ENCODE measurements at places on chromosomes 4 and X. TPM values are rescaled to one million over a fixed set of nuclear protein-coding genes. Genes with fewer than 3 reads are reported as not detected.

DNA sequence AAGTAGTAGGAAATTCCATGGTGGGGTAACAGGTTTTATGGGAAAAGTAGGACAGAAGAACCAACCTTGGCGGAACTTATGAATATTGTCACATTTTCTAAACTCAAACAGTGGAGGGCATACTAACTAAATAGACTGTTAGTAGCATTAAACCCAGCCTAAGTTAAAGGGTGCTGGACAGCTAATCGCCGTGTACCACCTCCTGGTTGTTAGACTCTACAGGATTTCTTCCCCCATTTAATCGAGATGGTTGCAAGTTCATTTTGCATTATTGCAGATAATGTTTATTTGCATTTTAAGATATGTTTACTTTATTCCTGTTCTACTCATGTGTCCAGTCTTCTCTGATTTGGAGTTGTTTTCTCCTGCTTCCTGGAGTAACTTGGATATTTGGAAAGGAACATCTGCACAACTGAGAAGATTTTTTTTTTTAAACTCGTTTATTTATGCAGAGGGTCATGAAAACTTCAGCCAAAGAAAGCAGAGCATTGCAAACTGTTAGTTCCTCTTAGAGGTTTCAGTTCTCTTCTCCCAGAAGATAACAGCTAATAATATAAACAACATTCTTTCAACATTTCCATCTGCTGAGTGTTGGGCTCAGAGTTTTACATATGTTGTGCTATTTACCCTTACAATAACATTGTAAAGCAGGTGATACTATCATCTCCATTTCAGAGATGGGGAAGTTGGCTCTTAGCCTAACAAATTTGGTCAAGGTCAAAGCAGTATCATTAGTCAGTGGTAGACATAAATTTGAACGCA, 51.5 kb upstream of the TBC1D9 start:
- DNase-seq, result no peak

DNA sequence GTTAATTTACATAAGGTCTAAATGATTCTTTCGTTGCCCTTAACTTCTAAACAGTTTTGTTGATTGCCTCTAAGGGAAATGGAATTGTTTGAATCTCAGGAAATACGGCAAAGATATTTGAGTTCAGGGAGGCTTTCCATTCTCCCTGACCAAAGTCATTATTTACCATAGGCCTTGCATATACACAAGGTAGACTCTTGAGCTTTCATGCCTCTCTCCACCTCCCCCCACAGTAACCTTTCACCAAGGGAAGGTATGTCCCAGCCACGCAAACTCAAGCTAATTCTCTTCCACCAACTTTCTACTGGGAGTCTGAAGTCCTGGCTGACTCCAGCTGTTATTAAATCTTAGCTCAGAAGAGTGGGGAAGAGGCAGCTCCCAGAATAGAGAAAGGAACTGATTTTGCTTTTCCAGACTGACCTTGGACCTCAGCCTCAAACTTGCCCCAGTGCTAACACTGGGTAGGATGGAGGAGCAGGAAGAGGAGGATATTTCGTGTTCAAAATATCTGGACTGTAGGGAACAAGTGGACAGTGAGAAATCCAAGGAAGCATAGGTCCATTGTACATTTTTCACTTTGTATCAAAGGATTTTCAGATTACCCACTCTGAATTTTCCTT, 1.4 kb downstream of the IGSF1 start:
- DNase-seq, result no peak

GRCh38 chr4:24105327-24106038, 215.6 kb upstream of the PPARGC1A start:
- DNase-seq, result no peak

DNA sequence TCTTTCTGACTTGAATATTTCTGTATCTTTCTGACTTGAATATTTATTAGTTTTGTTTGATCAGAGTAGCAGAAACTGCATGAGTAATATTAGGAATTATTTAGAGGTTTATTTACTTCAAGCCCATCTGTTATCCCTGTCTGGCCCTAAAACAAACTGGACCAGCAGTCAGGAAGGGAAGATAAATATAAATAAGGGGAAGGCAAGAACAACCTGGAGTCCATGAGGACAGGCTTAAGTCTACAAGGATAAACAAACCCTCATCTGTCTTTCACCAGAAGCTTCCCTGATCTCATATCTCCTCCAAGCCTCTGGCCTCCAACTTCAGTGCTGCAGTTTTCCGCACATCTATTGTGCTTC, 524.9 kb downstream of the CENPC start:
- DNase-seq, result no peak

GRCh38 chr4:162523171-162523570, 359.4 kb upstream of the FSTL5 start:
- DNase-seq, result no peak

DNA sequence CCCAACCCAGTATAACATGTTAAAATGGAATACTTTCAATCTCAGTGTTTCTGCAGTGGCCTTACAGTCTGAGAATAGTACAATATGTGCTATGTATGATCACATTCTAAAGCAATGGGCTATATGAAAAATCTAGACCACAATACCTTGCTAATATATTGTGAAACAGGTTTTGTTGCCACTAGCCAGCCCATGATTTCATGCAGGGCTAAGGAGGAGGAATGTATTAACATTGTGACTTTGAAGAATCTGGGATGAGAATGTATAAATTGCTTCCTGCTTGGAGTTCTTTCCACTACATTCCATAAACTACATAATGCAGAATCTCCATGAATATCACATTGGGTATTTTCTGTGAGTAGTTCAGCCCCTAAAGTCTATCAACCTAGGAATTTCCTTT, 935.4 kb upstream of the GRIA3 start:
- DNase-seq, result no peak

DNA sequence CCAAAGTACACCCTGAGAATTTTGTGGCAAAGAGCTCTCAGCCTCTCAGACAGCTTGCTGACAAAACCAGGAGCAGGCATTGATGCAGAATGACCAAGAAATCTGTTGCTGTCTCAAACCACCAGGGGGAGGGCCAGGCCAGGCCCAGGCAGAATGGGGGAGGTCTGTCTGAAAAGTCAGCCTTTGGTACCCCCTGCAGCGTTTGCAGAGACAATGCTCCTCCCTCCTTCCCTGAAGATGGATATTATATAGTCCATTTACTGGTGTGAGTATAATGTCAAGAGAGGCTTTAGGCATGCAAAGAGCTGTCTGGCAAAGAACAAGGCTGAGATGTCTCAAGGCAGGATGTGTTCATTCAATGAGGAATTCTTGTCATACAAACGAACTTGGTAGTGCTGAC, 52.9 kb upstream of the TRPC5OS start:
- no peak for DNase-seq

GRCh38 chr4:86856896-86857295, 7.7 kb upstream of the SLC10A6 start:
- DNase-seq, result no peak

- DNase-seq, result no peak
Observed at GRCh38 chr4:155597933-155598451, 68.7 kb upstream of the GUCY1A1 start.

- no peak for DNase-seq
Observed at GRCh38 chr4:129098531-129099001, 2.6 kb downstream of the C4orf33 start.

DNA sequence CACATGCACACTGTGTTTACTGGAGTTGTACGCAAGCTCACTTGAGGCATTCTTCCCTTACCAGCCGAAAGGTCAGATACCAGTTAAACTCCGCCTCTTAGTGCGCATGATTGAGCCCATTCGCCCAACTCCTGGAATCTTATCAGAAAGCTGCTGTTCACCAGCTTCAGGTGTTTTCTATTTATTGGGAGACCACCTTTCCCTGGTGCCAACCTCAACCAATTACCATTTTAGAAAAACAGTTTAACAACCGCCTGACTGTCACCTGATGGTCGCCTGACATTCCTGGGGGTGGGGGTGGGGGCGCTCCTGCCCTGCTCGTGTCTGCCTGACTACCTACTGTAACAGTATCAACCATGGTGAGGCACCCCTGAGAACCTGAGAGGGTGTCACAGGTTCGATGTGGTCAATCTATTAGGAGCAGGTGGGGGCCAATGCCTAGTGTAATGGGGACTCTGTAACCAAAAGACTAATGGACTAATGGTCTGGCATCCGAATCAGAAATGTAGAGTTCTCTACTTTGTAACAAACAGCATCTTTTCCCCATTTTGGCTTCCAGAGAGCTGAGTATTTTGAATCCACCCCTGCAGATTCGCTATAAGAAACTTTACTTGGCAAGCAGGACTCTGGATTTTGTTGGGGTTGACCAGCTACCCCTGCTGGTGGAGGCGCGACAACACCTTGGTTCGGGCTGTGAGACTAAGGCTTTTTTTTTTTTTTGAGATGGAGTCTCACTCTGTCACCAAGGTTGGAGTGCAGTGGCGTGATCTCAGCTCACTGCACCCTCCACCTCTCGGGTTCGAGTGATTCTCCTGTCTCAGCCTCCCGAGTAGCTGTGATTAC, 58.2 kb upstream of the ZNF157 start:
- no peak for DNase-seq

DNA sequence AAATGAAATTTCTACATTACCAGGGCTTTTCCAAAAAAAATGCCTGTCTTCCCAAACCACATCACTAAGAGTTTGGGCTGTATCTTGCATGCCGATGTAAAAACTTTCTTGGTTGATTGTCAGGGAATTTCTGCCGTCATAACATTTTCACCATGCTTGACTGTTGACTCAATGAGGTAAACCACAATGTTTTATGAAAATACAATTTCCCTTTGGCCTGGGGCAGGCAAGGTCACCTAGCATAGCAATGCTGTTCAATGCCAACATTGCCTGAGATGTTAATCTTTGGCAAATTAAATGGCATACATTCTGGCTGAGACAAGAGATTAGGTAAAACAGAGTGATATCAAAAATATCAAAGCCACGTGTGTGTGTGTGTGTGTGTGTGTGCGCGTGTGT, 137.1 kb upstream of the TBL1X start:
- DNase-seq, result no peak

DNA sequence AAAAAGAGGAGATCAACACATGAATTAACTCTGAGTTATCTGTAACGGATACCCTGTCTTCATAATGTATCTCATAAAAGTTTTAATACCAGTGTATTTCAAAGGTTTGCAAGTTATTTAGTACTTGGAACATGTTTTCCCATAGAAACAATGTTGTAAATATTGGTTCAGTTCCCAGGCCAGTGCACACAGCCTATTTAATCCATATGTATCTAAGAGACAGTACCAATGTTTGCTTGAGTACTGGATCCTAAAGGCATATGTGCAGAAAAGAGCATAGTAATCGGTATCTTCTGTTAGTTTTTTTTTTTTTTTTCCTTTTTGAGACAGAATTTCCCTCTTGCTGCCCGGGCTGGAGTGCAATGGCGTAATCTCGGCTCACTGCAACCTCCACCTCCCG, 46.1 kb downstream of the SLIT2 start:
- DNase-seq, result no peak

DNA sequence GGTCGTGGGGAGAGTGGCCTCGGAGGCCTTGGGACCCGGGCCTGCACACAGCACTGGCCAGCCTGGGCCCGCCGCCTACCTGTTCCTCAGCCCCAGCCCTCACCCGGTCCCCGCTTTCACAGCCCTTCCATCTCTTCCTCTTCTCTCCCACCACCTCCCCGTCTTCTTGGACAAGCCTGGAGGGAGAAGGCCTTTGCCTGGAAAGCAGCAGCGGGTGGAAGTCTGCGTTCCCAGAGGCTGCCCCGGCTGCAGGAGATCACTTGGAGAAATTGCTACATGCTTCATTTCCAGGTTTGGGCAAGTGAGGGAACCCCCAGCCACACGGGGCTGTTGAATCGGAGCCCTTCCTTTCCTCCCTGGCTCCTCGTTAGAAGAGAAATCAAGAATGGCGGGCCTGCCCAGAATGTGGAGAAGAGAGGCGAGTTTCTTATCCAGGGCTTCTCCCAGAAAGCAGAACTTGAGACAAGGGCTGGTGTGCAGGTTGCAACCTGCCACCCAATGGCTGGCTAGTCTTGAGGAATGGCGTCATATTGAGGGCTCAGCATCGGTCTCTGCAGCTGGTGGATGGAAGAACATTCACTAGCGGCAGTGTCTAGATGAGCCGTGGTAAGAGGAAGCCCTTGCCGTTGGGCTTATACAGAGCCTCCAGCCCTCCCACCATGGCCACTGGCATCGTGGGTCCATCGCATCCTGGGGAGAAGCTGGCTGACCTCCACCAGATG, 1.2 kb upstream of the PDZD4 start:
- DNase-seq, result no peak

GRCh38 chr4:89813197-89813596, 23.8 kb downstream of the SNCA start:
- DNase-seq, result no peak

- no peak for DNase-seq
Observed at GRCh38 chr4:3313139-3313538, 20.3 kb downstream of the RGS12 start.

DNA sequence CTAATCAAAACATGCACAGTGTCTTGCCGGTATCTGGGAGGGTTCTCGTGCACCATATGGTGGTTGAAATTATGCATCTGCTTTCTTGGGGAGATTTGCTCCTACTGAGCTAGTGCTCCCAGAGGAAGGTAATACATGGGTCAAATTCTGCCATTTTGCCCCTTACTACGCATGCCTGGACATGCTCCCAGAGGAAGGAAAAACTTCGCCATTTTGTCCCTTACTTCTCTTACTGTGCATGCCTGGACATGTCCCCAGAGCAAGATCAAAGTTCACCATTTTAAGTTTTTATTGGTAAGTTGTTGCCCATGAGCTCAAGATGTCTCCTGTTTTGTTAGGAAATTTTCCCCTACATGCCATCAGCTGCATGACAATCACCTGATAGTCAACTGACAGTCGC, 252.1 kb upstream of the KLHL4 start:
- DNase-seq, result no peak

- DNase-seq, result no peak
Observed at GRCh38 chr4:140755774-140756318, 339 bp downstream of the TBC1D9 start.

GRCh38 chr4:17717301-17717700, 64.1 kb downstream of the FAM184B start:
- DNase-seq, result no peak

- no peak for DNase-seq
Observed at GRCh38 chr4:158958489-158959270, 144.2 kb upstream of the RAPGEF2 start.

DNA sequence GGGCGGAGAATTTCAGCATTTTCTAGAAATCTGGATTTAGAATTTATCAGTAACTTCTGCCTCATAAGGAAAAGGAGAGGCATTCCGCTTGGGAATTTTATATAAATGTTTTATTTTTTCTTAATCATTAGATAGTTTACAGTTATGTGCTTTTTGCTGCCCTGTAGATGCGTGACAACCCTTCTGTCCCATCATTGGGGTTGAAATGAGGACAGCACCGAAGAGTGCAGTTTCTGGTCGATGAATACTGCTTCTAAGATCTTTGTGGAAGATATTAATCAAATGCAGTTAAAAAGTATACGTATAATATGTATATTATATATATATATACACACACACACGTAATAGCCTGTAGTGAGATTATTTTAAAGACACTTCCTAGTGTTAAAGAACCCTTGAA, 1.5 kb downstream of the RBPJ start:
- DNase-seq, result no peak

The RTL3 gene
- 3.7 TPM for total RNA-seq

The DDX53 gene
- total RNA-seq, result not detected

The UGT2B7 gene
- not detected for total RNA-seq

The EPGN gene
- total RNA-seq, result not detected

The ZNF711 gene
- 0.86 TPM for total RNA-seq

The ASB11 gene
- total RNA-seq, result not detected

The CYTL1 gene
- total RNA-seq, result 2.0 TPM

The FNIP2 gene
- total RNA-seq, result 82.6 TPM

The FRMPD4 gene
- 0.33 TPM for total RNA-seq

The CC2D2A gene
- total RNA-seq, result 49.6 TPM
